Fibroblast of skin of right biceps (primary cell): ENCODE measurements at places on chromosomes 3 and 15.
A peak's percentile ranks its signal among the peaks of the same experiment; 100 is the strongest.

DNA sequence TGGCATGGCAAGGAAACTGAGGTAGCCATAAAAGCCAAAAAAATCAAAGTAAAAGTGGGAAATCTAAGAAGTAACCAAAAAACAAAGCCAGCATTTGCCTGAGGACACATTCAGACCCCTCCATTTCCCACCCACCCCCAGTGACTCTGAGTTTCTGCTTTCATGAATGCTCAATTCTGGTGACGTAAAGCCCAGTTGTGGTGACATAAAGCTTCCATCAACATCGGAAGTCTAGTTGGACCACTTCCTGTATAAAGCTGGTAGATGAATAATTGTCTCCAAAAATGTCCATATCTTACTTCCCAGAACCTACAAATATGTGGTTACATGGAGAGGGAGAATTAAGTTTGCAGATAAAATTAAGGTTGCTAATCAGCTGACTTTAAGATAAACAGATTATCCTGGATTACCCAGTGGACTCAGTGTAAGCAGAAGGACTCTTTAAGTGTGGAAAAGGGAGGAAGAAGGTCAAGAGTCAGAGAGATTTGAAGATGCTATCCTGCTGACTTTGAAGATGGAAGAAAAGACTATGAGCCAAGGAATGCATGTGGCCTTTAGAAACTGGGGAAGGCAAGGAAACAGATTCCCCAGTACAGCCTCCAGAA is 62.0 kb upstream of the ST3GAL6 start:
- DNase-seq = no peak

DNA sequence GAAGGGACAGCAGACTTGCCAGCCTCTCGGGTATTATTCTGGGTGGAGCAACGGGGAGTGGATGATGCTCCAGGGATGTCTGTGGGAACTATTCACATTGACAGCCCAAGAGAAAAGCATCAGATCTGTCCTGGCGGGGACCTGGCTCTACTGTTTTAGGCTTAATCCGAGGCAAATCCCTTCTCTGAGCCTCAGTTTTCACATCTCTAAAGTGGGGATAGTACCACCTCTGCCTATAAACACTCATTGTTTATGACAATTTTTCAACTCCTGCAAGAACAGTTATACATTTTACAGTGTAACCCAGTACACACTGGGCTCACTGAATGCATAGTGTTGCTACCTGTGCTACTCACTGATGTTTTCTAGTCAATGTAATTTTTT is 9.3 kb downstream of the PDIA5 start:
- DNase-seq = no peak

DNA sequence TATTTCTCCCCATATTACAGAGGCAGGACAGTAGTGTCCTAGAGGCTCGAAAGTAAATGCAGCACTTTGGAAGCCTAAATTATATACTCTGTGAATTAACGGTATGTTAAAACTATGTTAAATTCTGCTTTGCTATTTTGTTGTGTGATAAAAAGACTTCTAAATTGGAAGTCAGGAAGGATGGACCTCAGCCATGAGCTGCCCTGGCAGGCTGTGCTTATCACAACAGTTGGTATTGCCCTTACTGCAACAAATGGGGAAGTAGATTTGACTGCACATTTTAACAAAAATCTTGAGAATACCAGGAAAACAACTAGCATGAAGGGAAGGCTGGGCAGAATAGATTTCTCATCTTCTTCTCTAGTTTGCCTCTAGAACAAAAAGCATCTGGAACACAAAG is 706.6 kb downstream of the SI start:
- DNase-seq = no peak

- no peak for DNase-seq
These were observed 47.0 kb upstream of the TRPM1 start for GRCh38 chr15:31148297-31149087.

- no peak for DNase-seq
These were observed 19.9 kb downstream of the CIP2A start for GRCh38 chr3:108569336-108569735.

- DNase-seq = no peak
These were observed 6.8 kb downstream of the H1-8 start for GRCh38 chr3:129549805-129550204.

DNA sequence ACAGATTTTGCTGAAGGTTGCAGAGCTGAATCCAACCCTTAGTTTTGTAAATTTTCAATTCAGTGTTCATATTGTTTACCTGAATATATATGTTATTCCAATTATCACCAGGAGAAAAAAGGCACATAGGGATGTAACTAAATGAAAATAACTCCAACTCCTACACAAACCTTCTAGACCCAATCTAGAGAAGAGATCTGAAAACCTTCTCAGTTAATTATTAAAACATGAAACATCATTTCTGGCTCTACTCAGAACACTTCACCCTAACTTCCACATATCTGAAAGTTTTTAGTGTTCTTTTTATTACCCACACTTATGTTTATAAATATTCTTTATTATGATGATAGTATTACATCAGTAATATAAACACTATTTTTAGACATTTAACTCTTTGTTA is 76.6 kb downstream of the LRRFIP2 start:
- DNase-seq = no peak

GRCh38 chr15:94843060-94843459 is 611.7 kb downstream of the MCTP2 start:
- DNase-seq = no peak

GRCh38 chr15:59794229-59794886 is 105.2 kb upstream of the BNIP2 start:
- no peak for DNase-seq

DNA sequence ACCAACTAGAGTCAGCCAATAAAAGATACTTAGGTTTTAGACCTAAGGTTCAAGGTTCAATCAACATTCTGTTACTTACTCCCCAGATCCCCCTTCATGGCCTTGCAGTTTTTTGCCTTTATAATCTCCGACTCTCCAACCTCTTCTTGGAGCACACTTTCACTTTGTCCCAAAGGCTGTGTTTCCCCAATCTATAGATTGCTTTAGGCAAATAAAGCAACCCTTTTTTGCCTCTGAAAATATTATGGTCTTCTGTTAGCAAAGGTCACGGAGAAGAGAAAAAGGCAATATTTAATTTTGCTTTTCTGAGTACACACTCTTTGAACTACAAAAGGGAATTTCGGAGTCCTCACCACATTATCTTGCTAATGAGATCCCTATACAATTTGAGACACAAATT is 268.1 kb downstream of the PLOD2 start:
- DNase-seq = no peak

DNA sequence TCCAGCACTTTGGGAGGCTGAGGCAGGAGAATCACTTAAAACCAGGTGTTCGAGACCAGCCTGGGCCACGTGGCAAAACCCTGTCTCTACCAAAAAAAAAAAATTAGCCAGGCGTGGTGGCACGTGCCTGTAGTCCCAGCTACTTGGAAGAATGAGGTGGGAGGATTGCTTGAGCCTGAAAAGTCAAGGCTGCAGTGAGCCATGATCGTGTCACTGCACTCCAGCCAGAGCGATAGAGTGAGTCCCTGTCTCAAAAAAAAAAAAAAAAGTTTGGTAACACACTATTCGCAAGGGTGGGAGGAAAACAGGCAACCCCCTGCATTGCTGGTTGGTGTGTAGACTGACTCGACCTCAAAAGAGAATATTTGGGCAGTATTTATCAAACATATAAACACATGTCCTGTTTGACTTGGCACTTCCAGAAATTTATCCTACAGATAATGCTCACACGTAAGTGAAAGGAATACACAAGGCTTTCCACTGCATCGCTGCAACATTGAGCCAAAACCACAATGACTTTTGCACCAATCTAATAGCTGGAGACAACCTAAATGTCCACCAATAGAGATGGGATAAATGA is 3.1 kb upstream of the ANPEP start:
- no peak for DNase-seq

GRCh38 chr3:183447206-183448001 is 19.0 kb upstream of the MCF2L2 start:
- DNase-seq = peak; percentile 91

- DNase-seq = peak; percentile 78
These were observed 476.3 kb downstream of the RBMS3 start for GRCh38 chr3:29757054-29757777.

DNA sequence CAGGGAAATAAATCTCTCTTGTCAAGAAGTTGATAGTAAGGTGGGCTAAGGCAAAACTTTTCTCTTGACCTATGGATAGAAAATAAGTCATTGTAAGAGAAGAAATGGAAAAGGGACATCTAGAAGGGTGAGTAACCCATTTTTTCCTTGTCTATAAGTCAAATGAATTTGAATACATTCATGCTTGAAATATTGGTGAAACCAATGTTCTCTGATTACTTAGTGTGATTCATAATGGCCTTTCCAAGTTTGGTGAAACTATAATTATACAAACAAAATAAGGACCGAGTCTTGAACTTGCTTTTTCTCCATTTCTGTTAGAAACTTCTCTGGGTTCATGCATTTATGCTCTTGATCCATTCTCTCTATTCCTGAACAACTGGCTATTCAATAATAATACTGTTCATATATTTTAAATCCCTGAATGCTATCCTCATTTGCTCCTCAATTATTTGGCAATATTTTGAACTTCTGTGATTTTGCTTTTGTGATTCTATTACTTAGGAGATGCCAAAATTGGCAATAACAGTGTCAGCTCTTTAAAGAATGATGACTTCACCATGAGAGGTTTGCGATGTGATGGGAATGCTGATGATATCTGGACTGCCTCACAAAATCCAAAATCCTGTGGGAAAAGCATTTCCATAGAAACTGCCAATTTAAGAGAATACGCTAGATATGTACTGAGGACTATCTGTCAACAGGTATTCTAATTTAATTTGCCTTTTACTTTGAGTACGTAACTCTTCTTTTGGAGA is 12.3 kb downstream of the P2RY12 start:
- DNase-seq = peak; percentile 70

DNA sequence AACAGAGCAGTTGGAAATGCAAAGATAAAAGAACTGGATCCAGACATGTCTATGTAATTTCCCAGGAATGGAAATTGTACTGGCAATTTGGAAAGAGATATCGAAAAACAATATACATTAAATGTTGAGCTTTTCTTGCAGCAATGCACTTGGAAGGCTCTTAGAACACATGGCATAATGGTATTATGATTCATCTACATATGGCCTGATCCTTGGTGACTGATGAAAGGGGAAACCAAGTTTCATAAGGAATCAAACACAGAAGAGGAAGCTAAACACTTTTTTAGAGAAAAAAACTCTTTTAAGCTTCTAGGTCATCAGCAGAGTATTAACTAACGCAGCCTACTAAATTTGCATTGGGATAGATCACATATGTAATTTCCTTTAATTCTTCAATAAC is 12.4 kb upstream of the GREM1 start:
- DNase-seq = peak; percentile 85

GRCh38 chr15:68536331-68537095 is 42.3 kb upstream of the CORO2B start:
- DNase-seq = peak; percentile 98

GRCh38 chr3:16960125-16960524 is 75.4 kb downstream of the PLCL2 start:
- DNase-seq = no peak

GRCh38 chr3:154085799-154086198 is 35.4 kb upstream of the ARHGEF26 start:
- DNase-seq = no peak

DNA sequence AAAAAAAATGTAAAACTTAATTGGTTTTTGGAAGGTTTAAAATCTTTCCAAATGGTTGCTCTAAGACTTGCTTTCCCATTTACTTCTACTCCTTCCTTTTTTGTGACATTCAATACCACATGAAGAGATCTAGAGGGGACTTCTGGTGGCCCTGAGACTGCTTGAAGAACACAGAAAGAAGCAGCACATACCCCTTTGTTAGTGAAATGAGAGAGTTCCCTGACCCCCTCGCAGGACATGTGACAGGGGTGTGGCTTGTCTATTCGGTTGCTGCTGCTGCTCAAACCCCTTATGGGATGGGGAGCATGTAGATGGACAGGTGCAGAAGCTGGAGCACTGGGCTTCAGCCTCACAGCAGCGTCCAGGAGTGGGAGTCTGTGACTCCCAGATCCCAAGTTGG is 71.0 kb downstream of the ZMAT3 start:
- no peak for DNase-seq

DNA sequence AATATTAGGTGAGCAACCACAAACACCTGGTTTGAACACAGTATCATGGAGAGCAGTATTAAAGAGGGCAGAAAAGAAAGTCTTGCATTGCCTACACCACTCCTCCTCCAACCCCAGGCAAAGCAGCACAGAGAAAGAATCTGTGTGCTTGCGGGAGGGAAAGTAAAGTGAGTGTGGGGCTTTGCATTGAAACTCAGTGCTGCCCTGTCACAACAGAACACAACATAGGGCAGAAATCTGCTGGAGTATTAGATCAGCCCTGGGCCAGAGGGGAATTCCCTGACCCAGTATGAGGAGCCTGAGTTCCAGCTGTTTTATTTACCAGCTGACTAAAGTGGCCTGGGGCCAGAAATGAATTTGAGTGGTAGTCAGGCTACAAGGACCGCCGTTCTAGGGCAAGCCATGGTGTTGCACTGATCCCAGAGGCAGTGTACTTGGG is 75.5 kb downstream of the SPATA16 start:
- no peak for DNase-seq

DNA sequence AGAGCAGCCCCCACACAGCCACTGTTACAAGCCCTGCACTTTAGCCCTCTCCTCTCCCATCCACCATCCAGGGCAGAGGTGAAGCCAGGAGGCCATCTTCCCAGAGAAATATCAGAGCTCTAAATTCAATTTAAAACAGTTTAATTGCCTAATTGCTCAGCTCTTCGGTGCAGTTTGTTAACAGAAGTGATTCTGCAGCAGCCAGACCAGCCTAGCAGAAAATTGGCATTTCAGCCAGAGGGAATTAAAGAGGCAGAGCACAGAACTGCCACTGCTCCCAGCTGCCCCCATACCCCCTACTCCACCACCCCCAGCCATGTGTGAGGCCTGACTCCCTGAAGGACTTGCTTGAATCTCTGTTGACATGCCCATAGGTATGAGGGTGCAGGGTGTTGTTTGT is 38.5 kb downstream of the TPRA1 start:
- DNase-seq = no peak

GRCh38 chr15:64697911-64698369 is 77.4 kb downstream of the RBPMS2 start:
- peak; percentile 15 for DNase-seq

- no peak for DNase-seq
These were observed 38.5 kb upstream of the MELTF start for GRCh38 chr3:197068077-197068476.

DNA sequence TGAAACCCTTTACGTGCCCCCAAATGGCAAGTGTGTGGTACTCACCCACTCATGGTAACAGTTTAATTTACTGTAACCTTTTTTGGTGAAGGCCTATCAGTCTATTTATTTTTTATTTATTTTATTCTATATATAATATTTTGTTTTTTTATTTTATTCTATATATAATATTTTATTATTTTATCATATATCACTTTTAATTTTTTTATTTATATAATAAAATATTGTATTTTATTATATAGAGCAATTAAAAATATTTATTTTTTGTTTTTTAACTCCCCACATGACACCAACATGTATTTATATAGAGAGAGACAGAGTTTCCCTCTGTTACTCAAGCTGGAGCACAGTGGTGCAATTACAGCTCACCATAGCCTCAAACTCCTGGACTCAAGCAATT is 41.4 kb downstream of the SLC28A1 start:
- DNase-seq = no peak
